ENCODE measurements at places on chromosomes 11 and 22. TPM values are rescaled to one million over a fixed set of nuclear protein-coding genes. Genes with fewer than 3 reads are reported as not detected.

HEPN1 gene
- not detected for total RNA-seq

GP1BB gene
- total RNA-seq = 4.8 TPM

CD3E gene
- 7.8 TPM for total RNA-seq

TESMIN gene
- total RNA-seq = 5.3 TPM

SYNGR1 gene
- 35.5 TPM for total RNA-seq

MPEG1 gene
- total RNA-seq = 1.2 TPM

PKP3 gene
- total RNA-seq = 1,016 TPM

ART1 gene
- total RNA-seq = not detected

MPPED1 gene
- total RNA-seq = not detected

MS4A3 gene
- total RNA-seq = not detected

SEPTIN3 gene
- total RNA-seq = 0.19 TPM

JRKL gene
- 4.3 TPM for total RNA-seq

SLC22A12 gene
- not detected for total RNA-seq

NXPE1 gene
- total RNA-seq = not detected

DTX4 gene
- 3.8 TPM for total RNA-seq

PAAF1 gene
- total RNA-seq = 10.9 TPM

NAV2 gene
- total RNA-seq = 16.8 TPM

SLC22A8 gene
- not detected for total RNA-seq

CARD18 gene
- total RNA-seq = not detected

PDGFD gene
- 1.6 TPM for total RNA-seq

ARHGAP32 gene
- total RNA-seq = 63.8 TPM

CRYBB3 gene
- not detected for total RNA-seq

CYB5R3 gene
- 81.6 TPM for total RNA-seq

RIN1 gene
- 28.0 TPM for total RNA-seq

TRIM3 gene
- total RNA-seq = 5.4 TPM

DEFB131B gene
- not detected for total RNA-seq

PVALB gene
- not detected for total RNA-seq

OR52N4 gene
- not detected for total RNA-seq

CSF2RB gene
- total RNA-seq = 6.1 TPM

THAP7 gene
- 38.7 TPM for total RNA-seq

GCAT gene
- total RNA-seq = 19.6 TPM

C11orf21 gene
- total RNA-seq = not detected

SLC37A2 gene
- 31.5 TPM for total RNA-seq

SCUBE1 gene
- 2.2 TPM for total RNA-seq

CSTPP1 gene
- 15.7 TPM for total RNA-seq

PHOX2A gene
- not detected for total RNA-seq

ANO3 gene
- not detected for total RNA-seq

TRIM48 gene
- not detected for total RNA-seq

ZNF70 gene
- 1.2 TPM for total RNA-seq

MMP12 gene
- 0.35 TPM for total RNA-seq

PANX3 gene
- not detected for total RNA-seq

CRACR2B gene
- total RNA-seq = 5.7 TPM

GNB1L gene
- 6.7 TPM for total RNA-seq

DRAP1 gene
- 69.8 TPM for total RNA-seq

NKAPD1 gene
- 11.0 TPM for total RNA-seq

IFITM10 gene
- 6.3 TPM for total RNA-seq

NRGN gene
- total RNA-seq = 1.8 TPM

STK33 gene
- 0.48 TPM for total RNA-seq

APOBEC3B gene
- total RNA-seq = 3.1 TPM

SCN2B gene
- total RNA-seq = 0.38 TPM

MMP10 gene
- not detected for total RNA-seq

TYR gene
- not detected for total RNA-seq

MS4A1 gene
- total RNA-seq = not detected

LSP1 gene
- total RNA-seq = 23.7 TPM

KCNJ4 gene
- total RNA-seq = not detected

GAL3ST3 gene
- total RNA-seq = not detected

LDLRAD3 gene
- total RNA-seq = 6.8 TPM

TREH gene
- not detected for total RNA-seq

OR6T1 gene
- not detected for total RNA-seq

SCT gene
- 5.3 TPM for total RNA-seq

Data from esophagus squamous epithelium (tissue), 5 donors.